ENCODE measurements at places on chromosomes 11 and 22.

- no peak for DNase-seq
Measured at GRCh38 chr11:65742353-65742752, 21.8 kb upstream of the RNASEH2C start.

DNA sequence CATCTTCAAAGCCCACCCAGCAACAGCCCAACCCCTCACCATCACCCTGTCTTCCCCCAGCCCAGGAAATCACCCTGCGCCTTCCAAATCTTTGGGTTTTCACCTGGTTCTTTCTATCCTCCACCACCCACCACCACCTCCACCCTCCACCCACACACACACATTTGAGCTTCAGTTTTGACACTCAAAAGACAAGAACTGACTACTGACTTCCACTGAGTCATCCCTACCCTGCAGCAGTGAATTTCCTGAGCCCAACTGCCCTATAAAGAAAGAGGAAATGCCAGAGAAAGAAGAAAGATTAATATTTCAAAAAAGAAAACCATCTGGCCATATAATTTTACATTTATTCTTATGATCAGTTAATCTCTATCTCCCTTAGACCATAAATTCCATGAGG, 137.5 kb downstream of the CHST1 start:
- no peak for DNase-seq

DNA sequence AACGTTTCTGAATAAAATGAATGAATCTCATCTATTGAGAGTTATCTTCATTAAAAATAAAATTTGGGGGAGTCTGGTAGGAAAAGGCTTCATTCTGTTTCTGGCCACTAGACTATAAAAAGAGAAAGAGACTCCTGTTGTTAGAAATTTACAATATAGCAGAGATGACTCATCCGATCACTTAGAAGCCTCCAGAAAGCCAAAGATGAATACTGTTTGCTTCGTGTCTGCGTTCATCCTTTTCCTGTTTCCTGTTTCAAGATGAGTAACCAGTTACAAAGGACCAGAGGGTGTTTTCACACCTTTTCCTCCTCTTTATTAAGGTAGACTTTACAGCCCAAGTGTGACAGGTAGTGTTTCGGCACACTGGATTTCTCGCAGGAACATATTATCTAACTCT, 1120.7 kb downstream of the LRRC4C start:
- peak; percentile 11 for DNase-seq

- peak; percentile 42 for DNase-seq
Measured at GRCh38 chr11:118659314-118659952, 20.0 kb downstream of the TREH start.

Data from AG04450 (cell line).